ENCODE measurements at places on chromosomes 4 and X.

- no peak for DNase-seq
These were observed 51.7 kb upstream of the PDLIM3 start for GRCh38 chr4:185587030-185587426.

DNA sequence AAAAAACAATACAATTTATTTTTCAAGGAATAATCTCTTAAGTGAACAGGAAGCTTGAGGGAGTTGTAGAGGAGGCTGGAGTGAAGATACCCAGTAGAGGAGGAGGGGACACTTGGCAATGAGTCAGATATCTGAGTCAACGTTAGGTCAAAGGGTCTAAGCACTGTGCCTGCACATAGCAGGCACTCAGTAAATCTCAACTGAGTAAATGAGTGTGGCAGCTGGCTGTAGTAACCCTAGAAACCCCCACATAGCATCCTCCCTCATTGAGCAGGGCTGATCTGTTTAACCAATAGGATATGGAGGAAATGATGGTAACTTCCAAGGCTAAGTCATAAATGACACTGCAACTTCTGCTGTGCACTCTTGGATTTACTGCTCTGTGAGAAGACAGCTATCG is 186.0 kb upstream of the FAM241A start:
- peak; percentile 67 for DNase-seq

GRCh38 chrX:7194606-7195005 is 46.7 kb upstream of the PUDP start:
- DNase-seq = no peak

- no peak for DNase-seq
These were observed 98.7 kb downstream of the KDM6A start for GRCh38 chrX:44971674-44972073.

DNA sequence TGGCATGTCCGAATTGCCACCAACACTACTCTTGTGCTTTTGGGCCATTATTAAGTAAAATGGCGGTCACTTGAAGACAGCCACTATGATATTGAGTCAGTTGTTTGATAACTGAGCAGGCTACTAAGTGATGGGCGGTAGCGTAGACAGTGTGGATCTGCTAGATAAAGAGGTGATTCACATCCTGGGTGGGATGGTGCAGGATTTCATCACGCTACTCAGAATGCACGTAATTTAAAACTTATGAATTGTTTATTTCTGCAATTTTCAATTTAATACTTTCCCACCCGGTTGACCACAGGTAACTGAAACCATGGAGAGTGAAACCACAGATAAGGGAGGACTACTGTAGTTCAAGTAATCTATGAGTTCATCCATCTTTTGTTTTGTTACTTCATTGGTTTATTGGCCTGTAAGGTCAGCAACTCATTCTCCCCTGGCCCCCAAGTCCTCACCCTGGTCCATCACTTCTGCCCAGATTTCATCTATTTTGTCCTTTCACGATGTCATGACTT is 2.9 kb downstream of the ARAF start:
- DNase-seq = no peak

GRCh38 chr4:65599340-65599739 is 70.9 kb downstream of the EPHA5 start:
- peak; percentile 71 for DNase-seq

DNA sequence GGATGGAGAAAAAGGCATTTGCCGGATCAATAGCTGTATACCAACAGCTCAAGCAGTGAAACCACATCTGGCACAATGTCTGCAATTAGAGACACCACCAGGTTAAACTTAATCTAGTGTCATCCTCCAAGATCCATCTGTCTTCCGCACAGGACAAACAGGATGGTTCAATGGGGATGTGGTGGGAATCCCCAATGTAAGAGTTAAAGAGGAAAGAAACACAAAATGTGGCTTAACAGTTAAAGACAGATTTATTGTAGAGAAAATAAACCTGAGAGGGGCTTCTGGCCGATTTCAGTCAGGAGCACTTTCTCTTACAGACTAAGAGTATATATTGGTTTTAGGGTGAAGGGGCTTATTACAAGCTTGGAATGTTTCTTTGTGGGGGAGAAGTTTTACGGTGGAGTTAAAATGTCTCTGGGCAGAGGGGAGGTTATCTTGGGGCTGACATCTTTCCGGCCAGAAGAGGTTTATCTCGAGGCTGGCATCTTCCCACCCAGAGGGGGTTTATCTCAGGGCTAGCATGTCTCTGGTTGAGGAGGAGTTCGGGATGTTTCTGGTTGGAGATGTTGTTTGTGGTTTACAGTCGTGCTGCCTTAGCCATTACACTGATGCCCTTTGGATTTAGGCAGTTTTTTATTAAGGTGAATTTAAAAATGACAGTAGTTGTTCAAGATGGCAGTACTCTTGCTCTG is 61.7 kb downstream of the KANTR start:
- DNase-seq = no peak

- no peak for DNase-seq
These were observed 105.8 kb downstream of the CHIC1 start for GRCh38 chrX:73668779-73669178.

- DNase-seq = no peak
These were observed 188.8 kb downstream of the GPAT3 start for GRCh38 chr4:83724485-83725335.

- DNase-seq = no peak
These were observed 18.6 kb downstream of the PI4K2B start for GRCh38 chr4:25252230-25253070.

Data from fibroblast of upper back skin (primary cell).